Epithelial cell of prostate (primary cell): ENCODE measurements at places on chromosomes 13 and 19.

DNA sequence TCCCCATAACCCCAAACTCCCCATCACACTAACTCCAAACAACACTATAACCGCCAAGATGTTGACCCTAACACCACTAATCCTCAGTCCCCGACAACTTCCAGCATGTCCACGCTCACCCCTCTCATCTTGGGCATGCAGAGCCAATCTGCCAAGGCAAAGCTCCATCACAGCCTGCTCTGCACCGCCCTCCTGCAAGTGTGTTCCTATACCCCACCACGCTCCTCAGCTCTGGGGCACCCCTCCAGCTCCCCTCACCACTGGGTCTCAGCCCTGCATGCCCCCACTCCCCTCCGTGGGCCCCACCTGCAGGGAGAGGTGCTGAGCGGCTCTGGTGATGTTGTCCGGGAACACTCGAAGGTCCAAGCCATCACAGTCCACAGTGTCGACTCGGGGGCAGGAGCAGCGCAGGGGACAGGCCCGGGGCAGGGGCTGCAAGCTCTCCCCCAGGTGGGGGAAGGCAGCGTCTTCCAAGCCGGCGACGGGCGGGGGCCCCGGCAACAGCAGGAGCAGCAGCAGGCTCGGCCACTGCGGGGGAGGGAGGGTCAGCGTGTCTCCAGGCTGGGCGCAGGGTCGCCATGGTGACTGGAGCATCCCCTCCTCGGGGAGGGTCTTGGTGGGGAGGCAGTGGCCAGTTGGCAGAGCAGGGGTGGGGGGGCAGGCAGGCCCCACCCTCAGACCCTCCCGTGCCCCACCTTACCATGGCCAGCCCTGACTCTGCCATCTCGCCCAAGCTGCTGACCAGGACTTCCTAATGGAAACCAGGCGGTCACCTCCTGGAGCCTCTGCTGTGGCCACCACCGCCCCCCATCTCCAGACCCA, 527 bp downstream of the PODNL1 start:
- no peak for DNase-seq

DNA sequence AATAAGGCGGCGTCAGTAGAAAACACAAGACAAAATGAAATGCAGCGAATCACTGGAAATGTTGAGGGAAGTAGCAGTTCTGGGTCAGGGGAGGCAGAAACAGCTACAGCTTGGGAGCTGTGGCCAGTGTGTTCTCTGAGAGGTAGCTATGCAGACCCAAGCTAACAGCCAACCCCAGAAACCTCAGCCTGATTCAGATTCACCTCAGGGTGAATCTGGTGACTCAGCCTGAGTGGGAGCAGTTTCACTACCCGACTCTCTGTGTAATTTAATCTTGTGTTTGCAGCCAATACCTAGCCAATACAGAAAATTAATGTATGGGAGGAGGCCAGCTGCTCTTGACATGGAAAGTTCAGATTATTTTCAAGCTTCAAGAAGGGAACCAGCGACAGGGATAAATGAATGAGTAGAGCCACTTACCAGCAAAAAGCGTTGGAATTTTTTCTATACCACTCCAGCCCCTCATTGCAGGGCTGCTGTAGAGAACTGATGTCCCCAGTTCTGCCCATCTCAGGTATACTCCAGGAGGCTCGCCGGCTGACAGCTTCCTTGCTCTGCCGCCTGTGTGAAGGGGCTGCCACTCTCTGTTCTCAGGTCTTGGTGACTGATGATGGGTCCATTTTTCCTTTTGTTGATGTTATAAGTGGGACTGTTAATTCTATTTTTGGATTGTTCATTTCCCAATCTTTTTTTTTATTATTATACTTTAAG, 8.9 kb downstream of the IGFL3 start:
- peak; percentile 72 for DNase-seq

- no peak for DNase-seq
Measured at GRCh38 chr13:113119822-113120189, 2.8 kb upstream of the F10 start.

DNA sequence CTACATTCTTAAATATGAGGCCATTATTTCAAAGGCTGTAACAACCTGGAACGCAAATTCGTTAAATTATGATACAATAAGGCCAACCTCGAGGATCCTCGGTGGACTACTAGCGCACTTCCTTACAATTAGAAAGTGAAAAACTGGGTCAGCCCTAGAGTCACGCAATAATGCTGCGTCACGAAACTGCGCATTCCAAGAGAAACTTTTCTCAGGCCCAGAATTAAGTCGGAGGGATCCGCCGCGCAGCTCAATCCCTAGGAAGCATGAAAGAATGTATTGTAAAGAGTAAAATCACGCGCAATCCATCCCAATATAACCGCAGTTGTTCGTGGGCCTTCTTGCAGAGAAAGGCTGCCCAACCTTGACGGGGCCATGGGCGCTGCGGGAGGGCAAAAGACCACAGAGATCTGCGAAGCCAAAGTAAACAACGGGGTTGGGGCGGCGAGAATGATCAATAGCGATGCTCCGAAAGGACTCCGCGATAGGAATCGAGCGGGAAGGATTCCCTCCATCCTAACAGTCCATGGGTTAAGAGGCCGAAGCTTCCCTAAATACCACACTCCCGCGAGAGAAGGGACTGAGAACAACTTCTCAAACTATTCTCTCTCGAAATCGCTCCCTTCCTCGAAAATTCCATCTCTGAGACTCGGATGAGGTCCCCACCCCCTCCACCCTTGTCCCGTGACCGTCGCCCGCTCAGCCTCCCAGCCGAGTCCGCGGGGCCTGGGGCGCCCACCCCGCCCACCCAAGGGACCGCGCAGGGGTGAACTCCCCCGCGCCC, 564 bp downstream of the SPART start:
- no peak for DNase-seq

DNA sequence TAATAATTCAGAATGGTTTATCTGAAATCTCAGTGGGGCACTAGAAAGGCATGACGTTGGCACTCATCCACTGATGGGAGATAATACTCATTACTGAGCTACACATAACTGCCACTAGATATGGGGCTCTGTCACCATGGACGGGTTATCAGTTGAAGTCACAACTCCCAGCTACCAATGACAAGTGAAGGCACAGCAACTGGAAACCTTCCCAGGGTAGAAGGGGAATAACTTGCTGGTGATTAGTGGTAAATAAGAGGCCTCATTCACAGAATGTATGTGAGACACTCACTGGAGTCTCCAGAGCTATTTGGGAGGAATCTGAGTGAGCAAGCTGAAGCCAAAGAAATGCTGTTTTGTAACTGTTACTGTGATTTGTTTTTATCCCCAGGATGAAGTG, 249.6 kb downstream of the ENOX1 start:
- DNase-seq = no peak

- DNase-seq = peak; percentile 92
Measured at GRCh38 chr13:39506559-39507390, 96.2 kb downstream of the LHFPL6 start.

DNA sequence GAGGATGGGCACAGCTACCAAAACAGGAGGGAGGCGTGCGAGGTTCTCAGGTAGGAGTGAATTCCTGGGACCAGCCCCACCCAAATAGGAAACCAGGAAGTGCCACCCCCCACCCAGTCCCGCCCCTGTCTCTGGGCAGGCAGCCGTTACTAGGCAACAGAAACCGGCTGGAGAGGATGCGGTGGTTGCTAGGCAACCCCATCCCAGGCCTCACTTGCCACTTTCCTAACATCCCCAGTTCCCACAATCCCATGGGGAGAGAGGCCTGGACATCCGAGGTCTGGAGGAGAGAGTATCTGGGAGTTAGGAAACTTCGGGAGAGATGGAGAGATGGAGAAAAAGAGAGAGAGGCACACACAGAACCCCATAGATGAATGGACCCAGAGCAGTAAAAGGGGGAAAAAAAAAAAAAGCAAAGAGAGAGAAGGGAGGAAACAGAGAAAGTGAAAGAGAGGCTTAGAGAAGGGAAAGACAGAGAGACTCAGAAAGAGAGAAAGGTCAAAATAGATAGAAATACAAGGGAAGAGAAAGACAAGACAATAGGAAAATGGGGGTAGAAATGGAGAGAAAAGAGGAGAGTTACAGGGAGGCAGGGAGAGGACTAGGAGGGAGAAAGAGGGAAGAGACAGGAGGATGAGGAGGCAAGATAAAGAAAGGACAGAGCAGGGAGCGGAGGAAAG, 3.8 kb downstream of the GRIK5 start:
- no peak for DNase-seq

- DNase-seq = no peak
Measured at GRCh38 chr19:50051964-50052363, 26.2 kb downstream of the ZNF473 start.

GRCh38 chr19:45607071-45608029, 5.3 kb upstream of the GPR4 start:
- no peak for DNase-seq

DNA sequence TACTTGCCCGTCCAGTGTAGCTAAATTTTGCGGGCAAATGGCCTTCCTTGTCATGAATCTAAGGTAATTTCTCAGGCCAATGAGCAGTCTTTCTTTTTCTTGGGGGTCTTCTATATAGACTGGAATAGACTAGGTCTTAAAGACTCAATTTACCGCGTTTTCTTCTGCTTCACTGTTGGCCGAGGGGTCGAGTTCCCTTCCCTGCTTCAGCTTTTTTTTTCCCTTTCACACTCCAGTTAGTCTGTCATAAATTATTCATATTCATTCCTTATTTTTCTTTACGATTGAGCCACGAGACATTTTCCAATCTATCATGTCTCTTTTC, 276 bp downstream of the ALG11 start:
- DNase-seq = no peak

DNA sequence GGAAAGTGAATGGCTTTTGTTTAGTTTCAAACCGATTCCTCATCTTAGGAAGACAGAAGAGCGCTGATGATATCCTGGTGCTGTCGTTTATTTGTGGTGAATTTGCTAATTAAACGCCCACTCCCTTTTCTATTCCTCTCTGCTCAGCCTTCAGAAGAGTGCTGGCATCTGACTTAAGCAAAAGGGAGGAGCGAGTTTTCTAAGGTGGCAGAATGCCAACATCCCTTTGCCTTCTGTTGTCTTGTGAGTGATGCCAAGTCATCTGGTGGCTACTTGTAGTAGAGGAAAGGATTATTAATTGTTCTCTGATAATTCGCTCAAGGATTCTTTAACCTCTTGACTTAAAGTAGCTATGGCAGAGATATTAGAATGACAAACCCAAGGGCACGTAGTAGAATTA, 68.1 kb downstream of the ERCC5 start:
- DNase-seq = peak; percentile 56

- DNase-seq = no peak
Measured at GRCh38 chr13:106310291-106310865, 225.1 kb downstream of the EFNB2 start.

GRCh38 chr19:57099199-57099661, 20.6 kb upstream of the USP29 start:
- DNase-seq = peak; percentile 8

- DNase-seq = no peak
Measured at GRCh38 chr19:53866865-53867224, 838 bp upstream of the MYADM start.

- no peak for DNase-seq
Measured at GRCh38 chr13:66618702-66619101, 611.4 kb downstream of the PCDH9 start.

GRCh38 chr13:100542826-100543156, 45.8 kb downstream of the GGACT start:
- no peak for DNase-seq

DNA sequence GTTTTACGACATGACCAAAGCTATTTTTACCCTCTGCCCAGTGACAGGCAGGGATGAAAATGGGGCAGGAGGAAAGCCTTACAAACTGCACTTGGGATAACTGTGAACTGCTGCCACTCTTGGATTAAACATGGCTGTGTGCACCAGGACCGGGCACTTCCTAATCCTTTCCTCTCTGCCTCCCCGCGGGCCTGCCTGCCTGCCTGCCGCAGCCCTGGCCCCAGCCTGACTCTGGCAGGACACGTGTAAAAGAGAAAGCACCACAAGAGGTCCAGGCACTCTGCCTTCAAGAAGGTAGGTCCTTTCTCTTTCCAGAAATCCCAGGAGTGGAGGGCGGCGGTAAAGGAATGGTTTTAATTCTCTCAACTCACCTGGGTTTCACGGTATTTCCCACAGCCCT, 4.8 kb downstream of the TSHZ3 start:
- DNase-seq = no peak

GRCh38 chr19:6198896-6199239, 63.4 kb downstream of the ACSBG2 start:
- no peak for DNase-seq

DNA sequence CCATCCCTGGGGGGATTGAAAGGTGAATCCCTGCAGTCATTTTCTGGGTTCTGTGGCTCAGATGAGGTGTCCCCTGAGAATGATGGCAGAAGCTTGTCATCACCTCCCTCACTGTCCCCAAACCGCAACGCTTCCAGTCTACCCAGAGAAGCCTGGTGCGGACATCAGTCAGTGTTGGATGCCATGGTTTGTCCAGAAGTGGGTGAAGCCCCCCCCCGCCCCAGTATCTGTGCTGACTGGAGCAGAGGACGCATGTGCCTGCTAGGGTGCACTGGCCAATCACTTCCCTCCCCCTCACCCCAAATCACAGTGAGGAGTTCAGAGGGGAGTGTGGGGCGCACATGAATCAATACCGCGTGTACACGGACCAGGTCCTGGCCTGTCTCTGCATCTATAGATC, 150.5 kb downstream of the TEX29 start:
- DNase-seq = no peak

- DNase-seq = no peak
Measured at GRCh38 chr19:41172297-41173164, 20.5 kb upstream of the CYP2S1 start.

DNA sequence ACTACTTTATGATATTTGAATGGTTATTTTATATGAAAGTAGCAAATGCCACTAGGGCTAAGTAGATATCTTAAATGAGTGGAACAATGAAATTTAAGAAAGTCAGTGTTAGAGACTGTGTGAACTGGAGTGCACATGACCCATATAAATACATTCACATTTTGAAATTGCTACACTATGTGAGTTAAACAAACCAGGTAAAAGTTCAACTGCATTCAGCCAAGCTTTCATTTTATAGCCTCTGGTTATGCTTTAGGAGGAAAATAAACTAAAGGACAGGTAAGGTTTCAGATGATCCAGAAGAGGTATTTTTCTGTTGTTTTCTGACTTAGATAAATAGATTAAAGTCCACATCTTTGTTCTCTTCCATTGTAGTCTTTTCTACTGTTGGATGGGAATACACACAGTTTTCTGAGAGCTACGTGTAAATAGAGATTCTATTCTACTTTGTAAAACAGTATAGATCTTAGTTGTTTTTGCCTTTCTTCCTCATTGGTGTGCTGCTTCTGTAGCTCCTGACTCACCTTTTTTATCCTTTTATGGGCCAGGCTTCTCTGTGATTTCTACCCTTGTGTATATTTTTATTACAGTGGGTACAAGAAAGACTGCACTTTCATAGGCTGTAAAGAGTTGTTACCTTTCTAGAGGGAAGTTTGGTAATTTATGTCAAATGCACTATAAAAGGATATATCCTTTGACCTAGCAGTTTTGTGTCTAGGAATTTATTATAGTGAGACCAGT, 54.6 kb upstream of the KCTD4 start:
- DNase-seq = no peak

DNA sequence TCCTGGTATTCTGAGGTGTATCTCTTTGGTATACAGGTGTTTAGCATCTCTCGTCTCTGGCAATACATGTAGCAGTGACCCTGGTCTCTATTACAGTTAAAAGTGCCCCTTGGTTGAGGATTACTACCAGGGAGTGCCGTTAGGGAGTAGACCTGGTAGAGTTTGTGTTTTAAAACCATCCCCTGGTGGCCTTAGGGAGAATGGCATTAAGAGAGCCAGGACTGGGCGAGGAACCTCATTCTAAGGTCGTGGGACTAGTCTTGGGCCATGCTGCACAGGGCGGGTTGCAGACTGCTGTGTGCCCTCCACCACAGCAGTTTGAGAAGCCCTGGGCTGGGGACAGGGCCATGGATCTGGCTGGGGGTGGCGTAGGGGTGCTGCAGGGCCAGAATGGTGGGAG, 35.0 kb downstream of the B3GLCT start:
- no peak for DNase-seq

- DNase-seq = no peak
Measured at GRCh38 chr13:55571237-55571867, 1569.4 kb upstream of the PRR20A start.
